Daoy (cell line): ENCODE measurements at places on chromosomes 6 and 20. TPM values are rescaled to one million over a fixed set of nuclear protein-coding genes. Genes with fewer than 3 reads are reported as not detected.

DNA sequence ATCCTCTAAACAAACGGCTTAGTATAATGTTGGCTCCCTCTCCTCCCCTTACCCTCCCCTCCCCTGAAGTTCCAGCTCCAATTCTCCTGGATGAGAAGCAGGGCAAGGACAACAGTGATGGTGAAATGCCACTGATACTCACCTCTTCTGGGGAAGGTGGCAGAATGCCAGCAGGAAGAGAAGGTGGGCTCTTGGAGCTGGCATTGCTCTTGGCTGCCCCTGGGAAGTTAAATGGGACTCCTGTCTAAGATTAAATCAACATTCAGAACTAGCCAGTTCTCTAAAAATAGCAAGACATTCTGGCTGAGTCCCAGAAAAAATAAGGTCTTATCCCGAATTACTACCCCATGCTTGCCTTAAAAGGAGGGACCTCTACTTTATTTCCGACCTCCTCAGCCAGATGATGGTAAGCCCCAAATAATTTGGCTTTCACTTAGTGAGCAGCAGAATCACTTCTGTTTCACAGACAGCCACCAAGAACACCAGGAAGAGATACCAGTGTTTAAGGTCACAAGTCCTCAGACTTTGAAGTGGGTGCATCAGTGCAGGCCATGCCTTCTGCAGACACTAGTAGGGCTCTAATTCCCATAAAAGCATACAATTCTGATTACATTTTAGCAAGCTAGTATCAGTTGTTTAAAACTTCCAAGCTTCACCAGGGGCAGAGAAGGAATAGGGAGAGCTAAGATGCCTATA, 46.0 kb upstream of the IL17A start:
- no peak for DNase-seq

- no peak for DNase-seq
These were observed 2.2 kb downstream of the C20orf204 start for GRCh38 chr20:64038224-64038564.

- DNase-seq, result no peak
These were observed 26.1 kb downstream of the C6orf52 start for GRCh38 chr6:10668126-10668917.

DNA sequence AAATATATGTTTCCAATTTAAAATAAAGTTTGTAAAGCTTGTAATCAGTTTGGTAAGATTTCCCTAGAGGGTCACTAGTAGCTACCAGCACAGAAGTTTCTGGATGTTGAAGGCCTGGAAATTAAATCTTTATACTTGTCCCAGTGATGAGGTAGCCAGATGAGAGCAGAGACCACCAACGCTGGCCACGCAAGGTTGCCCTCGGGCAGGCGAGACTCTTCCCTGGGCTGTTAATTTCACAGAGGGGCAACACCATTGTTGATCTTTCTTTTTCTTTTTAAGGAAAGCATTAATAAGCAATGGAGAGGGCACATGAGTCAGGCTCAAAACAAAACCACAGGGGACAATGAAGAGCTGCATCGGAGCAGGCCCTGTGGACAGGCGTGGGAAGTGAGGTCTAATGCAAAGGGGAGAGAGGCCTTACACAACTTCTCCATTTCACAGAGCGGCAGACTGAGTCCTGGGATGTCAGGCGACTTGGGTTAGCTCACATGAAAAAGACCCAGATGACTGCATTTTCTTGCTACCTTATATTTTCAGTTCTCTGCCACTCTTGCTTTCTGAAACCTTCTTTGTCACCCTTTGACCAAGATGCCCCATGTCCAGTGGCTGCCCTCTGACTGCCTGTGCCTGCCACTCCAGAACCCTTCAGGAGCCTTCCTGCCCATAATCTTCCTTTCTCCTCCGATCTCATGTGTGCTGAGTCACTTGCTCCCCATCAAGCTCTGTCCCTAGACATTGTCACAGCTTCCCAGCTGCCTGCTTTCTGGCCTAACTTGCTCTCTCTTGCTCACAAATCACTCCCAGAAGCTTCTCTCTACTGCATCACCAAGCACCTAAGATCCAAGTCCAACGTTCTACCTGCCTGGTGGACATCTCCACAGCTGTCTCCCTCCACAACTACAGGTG, 107.7 kb upstream of the CDYL start:
- DNase-seq, result peak; percentile 57

- no peak for DNase-seq
These were observed 38.2 kb upstream of the JAG1 start for GRCh38 chr20:10711903-10712451.

- DNase-seq, result no peak
These were observed 123.3 kb downstream of the NFATC2 start for GRCh38 chr20:51419231-51419630.

DNA sequence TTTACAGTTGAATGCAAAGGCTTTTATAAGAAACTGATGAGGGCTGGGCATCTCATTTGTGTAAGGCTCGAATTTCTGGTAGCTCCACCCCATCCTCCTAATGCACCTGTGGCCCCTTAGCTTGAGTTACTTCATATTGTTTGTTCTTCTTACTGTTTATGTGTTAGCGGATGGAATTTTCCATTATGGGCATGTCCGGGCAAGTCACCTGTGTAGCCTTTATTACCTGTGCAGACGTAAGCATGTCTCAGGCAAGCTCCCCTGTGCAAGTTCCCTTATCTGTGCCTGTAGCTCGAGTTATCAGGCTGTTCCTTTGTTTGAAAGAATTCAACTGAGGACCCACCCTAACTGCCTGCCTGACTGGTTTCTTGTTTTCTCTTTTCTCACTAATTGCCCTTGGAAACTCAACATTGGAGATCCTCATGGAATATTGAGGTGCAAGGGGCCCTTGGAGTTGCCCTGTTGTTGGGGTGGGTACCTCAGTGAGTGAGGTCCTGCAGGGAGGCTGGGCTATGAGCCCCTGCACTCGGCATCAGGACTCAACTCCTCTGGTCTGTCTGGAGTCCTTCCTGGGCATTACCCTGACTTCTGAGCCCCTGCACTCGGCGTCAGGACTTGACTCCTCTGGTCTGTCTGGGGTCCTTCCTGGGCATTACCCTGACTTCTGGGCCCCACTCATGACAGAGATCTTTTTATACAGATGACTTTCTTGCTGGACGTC, 207.9 kb upstream of the SULF2 start:
- no peak for DNase-seq

- peak; percentile 60 for DNase-seq
These were observed 23.3 kb downstream of the NQO2 start for GRCh38 chr6:3022765-3023662.

GRCh38 chr6:104591573-104592334, 268.0 kb downstream of the HACE1 start:
- no peak for DNase-seq

DNA sequence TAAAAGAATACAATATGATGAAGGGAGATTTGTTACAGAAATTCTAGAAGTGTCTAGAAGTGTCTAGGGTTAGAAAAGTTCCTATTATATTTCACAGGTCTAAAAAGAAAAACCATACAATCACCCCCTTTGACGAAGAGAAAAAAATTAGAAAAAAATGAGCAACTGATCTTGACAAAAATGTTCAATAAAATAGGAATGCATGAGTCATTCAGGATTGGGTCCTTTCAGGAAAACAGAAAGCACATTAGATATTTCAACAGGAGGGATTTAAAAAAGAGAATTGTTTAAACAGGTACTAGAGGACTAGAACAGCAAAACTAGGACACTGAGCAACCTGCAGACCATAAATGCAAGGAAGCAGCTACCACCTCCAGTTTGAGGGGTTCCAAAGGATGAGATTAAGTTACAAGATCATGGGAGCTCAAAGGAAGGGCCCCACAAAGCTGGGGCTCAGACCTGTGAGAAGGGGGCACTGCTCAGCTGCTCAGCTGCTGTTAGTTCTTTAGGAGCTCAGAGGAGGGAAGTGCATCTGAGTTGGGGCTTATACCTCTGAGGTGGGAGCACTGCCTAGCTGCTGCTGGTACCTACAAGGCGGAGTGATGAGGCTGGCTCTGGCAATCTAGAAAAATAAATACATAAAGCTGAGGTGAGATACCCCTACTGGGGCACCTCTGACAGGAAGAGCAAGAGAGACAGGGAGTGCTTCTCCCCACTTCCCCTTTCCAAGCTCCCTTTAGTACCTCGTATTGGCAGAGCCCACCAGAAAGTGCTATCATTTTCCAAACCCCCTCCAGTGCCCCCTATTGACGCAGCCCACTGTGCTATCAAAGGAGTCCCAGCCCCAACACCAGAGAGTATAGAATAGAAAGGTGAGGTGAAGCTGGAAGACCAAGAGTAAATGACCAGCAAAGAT, 27.1 kb upstream of the BEND6 start:
- no peak for DNase-seq

GRCh38 chr6:154169193-154169847, 130.3 kb downstream of the OPRM1 start:
- DNase-seq, result peak; percentile 14

DNA sequence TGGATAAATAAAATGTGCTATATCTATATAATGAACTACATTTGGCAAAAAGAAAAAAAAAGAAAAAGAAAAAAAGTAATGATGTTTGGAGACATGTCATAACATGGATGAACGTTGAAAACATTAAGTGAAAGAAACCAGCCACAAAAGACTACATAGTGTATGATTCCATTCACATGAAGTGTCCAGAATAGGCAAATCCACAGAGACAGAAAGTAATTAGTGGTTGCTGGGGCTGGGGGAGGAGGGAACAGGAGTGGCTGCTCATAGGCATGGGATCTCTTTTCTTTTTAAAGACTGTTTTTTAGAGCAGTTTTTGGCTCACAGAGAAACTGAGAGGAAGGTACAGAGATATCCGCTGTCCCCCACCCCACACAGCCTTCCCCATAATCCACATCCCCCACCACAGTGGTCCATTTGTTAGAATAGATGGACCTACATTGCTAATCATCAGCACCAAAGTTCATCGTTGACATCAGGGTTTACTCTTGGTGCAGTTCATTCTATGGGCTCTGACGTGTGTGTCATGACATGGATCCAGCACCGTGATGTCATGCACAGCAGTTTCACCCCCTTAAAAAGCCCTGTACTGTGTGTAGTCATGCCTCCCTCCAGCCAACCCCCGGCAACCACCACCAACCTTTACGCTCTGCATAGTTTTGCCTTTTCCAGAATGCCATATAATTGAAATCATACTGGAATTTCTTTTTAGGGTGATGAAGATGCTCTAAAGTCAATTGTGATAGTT, 240.9 kb upstream of the RREB1 start:
- DNase-seq, result no peak

- DNase-seq, result peak; percentile 55
These were observed 80.8 kb downstream of the MKKS start for GRCh38 chr20:10352934-10353824.

DNA sequence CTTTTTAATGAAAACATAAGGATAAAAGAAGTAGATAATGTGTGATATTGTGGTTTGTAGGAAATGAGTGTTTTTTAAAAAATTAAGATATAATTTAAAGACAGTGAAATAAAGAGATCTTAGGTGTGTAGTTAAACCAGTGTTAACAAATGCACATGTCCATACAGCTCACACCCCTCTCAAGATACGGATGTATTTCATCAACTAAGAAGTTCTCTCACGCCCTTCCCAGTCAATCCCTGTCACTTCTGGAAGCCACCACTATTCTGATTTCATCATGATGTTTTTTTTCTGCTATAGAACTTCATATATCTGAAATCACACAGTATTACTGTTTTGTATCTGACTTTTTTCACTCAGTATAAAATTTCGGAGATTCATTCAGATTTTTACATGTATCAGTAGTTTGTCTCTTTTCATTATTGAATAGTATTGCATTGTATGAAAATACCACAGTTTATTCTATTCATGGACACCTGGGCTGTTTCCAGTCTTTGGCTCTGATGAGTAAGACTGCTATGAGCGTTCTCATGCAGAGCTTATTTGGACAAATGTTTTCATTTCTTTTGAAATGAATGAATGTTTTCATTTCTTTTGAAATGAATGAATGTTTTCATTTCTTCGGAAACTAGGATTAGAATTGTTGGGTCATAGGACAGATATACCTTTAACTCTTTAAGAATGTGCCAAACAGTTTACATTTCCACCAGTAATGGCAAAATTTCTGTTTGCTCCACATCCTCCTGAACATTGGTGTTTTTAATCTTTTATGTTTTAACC, 49.7 kb upstream of the ELOVL5 start:
- DNase-seq, result no peak

- peak; percentile 14 for DNase-seq
These were observed 225.9 kb downstream of the SMOC2 start for GRCh38 chr6:168666699-168667427.

GRCh38 chr6:14943116-14943515, 302.8 kb upstream of the JARID2 start:
- DNase-seq, result no peak

DNA sequence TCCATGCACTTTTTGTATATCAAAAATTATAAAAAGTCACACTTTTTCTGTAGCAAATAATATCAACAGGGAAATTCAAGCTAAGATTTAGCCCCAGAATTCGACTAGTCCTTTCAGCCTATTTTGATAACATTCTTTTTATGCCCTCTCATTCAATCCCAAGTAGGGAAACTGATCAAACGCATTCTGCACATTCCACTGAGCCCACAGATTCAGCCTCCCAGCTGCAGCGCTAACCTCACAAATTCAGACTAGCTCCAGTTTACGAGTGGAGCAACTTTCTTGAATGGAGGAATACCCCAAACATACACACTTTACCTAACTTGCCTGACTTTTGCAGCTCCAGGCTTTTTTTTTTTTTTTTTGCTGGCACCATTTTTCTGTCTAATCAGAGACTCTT, 70.3 kb upstream of the HEY2 start:
- DNase-seq, result no peak

DNA sequence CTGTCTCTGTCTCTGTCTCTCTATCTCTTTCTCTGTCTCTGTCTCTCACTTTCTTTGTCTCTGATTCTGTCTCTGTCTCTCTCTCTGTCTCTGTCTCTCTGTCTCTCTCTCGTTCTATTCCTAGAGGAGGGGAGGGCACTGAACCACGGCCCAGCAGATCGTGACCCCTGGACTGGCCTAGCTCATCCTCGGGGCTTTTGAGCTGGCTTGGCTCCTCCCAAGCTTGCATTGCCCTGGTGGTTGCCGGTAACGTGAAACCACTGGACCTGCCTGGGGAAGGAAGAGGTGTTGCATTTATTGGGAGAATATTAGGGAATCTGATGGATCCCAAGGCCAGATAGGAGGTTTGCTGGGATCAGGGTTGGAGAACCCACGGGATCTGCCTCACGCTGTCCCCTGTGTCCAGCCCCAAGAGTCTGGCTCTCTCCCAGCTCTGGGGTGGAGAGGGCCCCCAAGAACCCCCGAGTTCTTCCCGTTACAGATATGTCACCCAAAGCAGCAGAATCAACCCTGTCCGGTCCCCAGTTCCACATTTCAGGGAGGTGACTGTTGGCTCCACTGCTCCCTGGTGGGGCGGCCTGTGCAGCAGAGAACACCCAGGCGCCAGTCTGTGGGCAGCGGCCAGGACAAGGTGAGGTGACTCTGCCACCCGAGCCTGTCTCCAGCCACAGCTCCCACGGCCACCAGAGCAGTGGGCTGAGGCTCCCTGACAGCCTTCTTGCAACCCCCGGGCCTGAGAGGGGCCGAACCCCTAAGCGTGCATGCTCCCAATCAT, 228.3 kb downstream of the TTLL2 start:
- DNase-seq, result no peak

- no peak for DNase-seq
These were observed 559.6 kb upstream of the NRSN1 start for GRCh38 chr6:23566418-23566817.

CRISP1 gene
- total RNA-seq, result not detected in 2 replicates

RIMS4 gene
- total RNA-seq, result 2.0 and 2.1 TPM in 2 replicates

FAM209A gene
- total RNA-seq, result not detected in 2 replicates

RALGAPB gene
- 14.1 and 17.8 TPM in 2 replicates for total RNA-seq

SLC22A16 gene
- total RNA-seq, result not detected in 2 replicates

MYT1 gene
- 0.06 TPM in 1 of 2 replicates, not detected in the other for total RNA-seq

MMP24 gene
- total RNA-seq, result 0.54 and 0.86 TPM in 2 replicates

SIRPB2 gene
- not detected in 2 replicates for total RNA-seq

DSP gene
- 62.7 and 67.4 TPM in 2 replicates for total RNA-seq

TBC1D20 gene
- 11.2 and 13.3 TPM in 2 replicates for total RNA-seq
